ENCODE measurements at places on chromosomes 2 and 18. TPM values are rescaled to one million over a fixed set of nuclear protein-coding genes. Genes with fewer than 3 reads are reported as not detected.

The YES1 gene
- total RNA-seq = 42.0 TPM

The C2orf72 gene
- 1.0 TPM for total RNA-seq

The SYT4 gene
- not detected for total RNA-seq

The KIF5C gene
- total RNA-seq = 14.3 TPM

The IL36G gene
- total RNA-seq = not detected

The EFEMP1 gene
- total RNA-seq = 81.2 TPM

The SAG gene
- total RNA-seq = not detected

The LAMA1 gene
- 2.7 TPM for total RNA-seq
